ENCODE measurements at places on chromosomes 1 and 21.

DNA sequence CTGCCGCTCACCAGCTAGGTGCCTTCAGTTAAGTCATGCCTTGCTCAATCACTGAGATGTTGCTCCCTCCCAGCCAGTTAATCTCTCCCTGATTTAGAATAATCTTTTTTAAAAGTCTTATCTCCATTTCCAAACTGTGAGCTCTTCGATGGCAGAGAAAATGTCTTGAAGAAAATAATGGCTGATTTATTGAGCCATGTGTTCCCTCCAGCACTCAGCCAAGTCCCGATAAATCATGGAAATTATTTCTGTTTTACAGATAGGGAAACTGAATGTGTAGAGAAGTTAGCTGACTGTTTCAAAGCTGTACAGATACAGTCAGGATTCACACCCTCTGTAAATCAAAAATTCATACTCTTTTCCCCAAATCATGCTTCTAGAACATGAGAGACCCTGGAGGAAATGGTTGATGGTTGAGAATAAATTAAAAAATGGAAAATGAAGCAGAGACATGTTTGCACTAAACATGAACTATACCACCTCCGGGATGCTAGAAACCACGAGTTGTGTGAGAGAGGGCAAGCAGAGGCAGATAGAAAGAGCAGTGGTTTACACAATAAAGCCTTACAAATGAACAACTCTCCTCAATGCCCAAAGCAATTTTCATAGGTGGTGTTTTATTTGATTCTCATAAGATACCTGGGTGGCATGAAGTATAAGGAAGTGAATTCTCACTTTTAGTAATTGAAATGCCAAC lies 376.4 kb downstream of the PLPP3 start:
- no peak for DNase-seq

- DNase-seq: no peak
These were observed 157.1 kb downstream of the KCNT2 start for GRCh38 chr1:196451103-196451502.

- DNase-seq: no peak
These were observed 36.2 kb downstream of the UBE2G2 start for GRCh38 chr21:44765231-44766013.

DNA sequence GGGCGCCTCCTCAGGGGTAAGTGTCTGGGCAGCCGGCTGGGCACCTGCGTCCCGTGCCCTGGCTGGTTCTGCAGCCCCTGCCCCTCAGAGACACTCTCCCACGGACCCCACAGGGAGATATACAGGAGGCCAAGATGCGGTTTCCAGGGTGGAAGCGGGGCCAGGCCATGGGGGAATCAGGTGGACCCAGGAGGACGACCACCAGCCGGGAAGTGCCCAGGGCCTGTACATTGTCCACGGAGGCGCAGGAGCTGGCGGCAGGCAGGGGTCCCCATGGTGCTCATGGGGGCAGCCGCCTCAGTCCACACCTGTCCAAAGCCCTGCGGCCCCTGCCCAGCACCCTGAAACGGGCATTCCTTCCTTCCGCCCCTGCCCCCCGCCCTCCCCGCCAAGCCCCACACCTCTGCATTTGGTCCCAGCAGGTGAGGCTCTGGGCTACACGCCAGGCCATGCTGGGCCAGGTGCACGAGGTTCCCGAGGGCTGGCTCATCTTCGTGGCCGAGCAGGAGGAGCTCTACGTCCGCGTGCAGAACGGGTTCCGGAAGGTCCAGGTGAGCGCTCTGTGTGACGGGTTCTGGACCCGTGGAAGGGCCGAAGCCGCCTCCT lies 36.7 kb downstream of the SLC19A1 start:
- DNase-seq: no peak

- no peak for DNase-seq
These were observed 139.2 kb downstream of the CLIC6 start for GRCh38 chr21:34807881-34808568.

DNA sequence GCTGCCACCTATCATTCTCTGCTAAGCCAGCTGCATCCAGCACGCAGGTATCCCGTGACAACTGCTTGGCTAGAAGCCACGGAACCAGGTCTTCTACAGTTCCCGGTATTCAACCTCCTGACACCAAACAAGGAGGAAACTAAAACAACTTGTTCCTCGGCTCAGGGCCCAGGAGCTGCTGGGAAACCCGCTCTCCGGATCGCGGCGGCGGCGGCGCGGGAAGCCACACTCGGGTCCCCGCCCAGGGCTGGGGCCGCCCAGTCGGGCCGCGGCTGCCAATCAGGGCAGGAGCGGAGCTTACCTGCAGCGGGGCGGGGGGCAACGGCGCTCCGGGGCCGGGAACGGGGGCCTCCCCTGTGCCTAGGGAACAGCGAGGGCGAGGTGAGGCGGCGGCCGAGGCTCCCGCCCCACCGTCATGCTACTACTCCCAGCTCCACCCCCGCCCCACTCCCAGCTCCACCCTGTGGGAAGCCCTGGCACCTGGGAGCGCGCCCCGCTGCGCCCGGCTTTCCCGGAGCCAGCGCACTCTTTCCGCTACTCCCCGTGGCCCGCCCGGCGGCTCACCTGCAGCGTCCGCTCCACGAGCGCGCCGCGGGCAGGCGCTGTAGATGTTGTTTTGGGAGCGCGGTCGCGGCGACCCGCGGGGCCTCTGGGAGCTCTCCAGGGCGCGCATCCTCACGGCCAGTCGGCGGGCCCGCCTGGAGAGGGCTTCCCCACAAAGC lies 12.1 kb downstream of the IL24 start:
- DNase-seq: peak; percentile 75

- DNase-seq: no peak
These were observed 117.6 kb downstream of the CENPF start for GRCh38 chr1:214720561-214720960.

DNA sequence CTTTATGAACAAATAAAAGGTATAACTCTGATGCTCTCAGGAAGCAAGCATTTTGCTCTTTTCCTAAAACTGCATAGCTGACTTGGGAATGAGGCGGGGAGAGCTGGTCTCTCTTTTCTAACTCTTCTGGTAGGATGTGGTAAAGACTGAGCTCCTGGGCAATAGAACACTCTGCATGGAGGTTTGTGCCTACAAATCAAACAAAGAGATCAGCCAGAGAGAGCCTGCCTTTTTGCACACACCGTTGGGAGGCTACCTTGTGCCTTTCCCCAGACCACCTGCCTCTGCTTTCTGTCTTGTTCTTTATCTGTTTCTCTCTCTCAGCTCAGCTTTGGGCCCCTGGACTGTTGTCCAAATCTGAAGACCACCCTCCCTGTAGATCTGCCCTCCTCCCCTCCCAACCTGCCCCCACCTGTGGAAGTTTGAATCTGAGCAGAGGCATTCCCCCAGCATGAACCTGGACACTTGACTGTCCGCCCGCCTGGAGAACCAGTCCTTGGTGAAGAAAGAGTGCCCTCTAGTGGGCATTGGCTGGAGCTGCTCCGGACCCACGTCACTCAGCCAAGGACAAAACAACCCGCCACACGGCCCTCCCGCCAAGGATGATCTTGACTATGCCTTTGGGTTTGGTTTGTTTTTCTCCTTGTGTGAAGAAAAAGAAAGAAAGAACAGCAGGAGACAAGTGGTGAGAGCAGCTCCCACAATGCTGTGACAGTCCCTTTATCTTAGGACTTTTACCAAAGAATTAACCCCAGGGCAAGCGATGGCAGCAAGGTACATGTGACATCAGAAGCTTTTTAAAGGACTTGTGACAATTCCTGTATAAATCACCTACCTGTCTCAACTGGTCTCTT lies 228.2 kb downstream of the PBX1 start:
- DNase-seq: peak; percentile 75

DNA sequence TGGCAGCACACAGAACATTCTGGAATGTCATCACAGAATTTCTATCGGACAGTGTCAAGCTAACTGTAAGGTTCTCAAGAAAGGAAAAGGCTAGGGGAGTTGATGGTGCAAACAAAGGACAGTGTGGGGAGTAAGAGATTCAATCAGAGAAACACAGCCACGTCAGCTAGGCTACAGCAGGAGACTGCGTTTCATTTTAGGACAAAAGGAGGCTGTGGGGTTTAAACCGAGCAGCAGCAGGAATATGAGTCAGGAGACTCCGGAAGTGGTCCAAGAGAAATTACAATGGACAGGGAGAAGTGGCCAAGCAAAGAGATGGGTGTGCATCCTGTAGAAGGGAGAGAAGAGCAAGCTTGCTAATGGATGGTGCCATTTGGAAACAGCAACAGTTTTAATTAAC lies 37.4 kb upstream of the C1orf198 start:
- DNase-seq: no peak

DNA sequence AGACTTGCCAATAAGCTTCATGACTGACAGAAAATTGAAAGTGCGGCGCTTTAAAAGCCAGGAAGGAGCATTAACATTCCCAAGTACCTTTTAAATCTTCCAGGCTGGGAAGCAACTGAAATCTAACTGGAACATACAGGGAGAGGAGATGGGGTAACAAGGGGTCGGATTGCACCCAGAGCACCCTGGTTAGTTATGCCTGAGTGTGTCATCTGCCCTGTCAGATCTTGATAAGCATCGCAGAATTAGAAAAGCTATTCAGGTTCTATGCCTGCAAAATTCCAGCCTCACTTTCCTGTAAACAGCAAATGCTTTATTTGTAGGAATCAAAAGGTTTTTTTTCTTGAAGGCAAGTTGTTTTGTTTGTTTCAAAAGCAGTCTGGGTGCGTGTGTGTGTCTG lies 58.5 kb downstream of the SERBP1 start:
- DNase-seq: no peak

DNA sequence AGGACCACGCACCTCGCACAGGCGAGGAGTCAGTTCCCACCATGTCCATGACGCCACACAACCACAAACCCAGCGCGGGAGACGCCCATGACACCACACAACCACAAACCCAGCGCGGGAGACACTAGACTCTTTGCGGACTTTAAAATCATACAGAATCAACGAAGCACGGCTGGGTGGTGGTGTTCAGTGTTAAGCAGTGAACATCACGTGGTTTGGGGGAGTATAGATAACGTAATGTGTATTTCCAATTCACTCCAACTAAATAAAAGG lies 19.2 kb downstream of the PTTG1IP start:
- no peak for DNase-seq

- peak; percentile 67 for DNase-seq
These were observed 431 bp downstream of the MAP1LC3C start for GRCh38 chr1:241998412-241998921.
